AML-193 (cell line): ENCODE measurements at places on chromosomes 16 and 17.

GRCh38 chr17:21213638-21214014 is 335 bp downstream of the TMEM11 start:
- DNase-seq, result no peak

DNA sequence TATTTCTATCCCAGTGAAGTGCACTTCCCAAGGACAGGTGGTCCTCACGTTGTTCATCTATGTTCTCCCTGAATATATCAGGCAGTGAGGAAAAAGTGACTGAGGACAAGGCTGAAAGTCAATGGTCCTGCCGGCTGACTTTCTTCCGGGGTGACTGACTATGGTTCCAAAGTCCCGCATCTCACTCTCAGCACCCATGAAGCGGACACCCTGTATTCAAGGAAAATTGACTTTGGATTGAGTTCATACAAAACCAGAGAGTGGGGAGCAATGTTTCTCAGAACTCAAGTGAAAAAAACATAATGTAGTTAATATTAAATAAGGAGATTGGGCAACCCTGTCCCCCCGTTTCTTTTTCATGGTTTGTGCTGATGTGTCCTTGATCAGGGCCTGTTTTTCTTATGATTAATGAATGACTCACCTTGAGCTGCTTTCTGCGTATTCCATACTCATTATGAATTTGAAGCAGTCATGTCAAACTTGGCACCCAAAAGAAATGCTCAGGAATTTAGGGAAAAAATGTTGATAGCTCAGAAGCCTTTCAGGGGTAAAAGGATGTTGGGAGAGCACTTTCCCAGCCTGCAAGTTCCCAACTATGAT is 184.0 kb downstream of the CYLD start:
- no peak for DNase-seq

GRCh38 chr17:6643451-6644125 is 2.7 kb downstream of the TXNDC17 start:
- DNase-seq, result no peak

- no peak for DNase-seq
Observed at GRCh38 chr16:80459331-80459777, 81.4 kb upstream of the DYNLRB2 start.

DNA sequence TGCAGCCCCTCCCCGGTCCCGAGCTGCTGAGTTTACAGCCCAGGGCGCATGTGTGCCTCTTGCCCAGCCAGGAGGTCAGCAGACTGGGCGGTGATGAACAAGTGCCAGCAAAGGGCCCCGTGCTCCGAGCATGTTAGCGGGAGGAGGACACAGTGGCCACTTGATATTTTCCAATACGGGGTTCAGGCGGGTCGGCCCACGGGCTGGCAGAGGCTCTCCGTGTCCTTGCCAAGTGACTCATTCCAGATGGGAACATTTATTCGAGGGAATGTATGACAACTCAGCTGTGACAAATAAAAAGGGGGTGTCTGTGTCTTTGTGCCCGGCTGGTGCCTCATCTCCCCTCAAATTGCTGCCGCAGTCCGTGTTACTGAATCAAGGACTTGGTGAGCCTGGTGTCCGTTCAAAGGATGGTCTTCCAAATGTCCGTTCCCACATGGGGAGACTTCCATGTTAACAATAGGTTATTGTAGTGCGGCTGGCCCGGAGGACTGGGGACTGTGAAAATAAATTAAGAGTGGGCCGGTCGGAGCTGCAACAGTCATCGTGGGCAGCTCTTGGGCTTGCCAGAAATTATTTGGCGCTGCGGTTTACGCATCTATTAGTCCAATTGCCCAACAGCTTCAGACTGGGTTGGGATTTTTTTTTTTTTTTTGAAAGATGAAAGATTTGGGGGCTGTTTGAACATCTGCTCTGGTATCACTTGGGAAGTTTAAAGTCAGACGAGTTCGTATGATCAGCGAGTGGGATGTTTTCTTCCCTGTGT is 174.0 kb upstream of the CIBAR2 start:
- DNase-seq, result no peak

DNA sequence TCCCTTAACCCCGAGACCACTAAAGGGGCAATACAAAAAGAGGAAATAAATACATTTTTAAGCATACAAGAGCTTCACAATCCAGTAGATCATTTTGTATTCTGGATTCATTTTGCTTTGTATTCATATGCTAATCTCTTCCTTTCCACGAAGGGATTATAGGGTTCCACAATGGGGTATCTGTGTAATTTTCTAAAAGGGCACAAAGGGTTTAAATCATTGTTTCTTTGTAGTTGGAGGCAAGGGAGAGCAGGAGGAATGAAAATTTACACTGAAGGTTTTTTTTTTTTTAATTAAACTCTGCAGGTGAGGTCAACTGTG is 592 bp upstream of the NUFIP2 start:
- no peak for DNase-seq

- no peak for DNase-seq
Observed at GRCh38 chr17:30035369-30035768, 81.2 kb upstream of the NSRP1 start.

- peak; percentile 96 for DNase-seq
Observed at GRCh38 chr17:28902819-28903545, at the start of gene DHRS13. DHRS13 (minus strand) TSS chr17:28903079; CDS start chr17:28902944, 135 bp downstream.

DNA sequence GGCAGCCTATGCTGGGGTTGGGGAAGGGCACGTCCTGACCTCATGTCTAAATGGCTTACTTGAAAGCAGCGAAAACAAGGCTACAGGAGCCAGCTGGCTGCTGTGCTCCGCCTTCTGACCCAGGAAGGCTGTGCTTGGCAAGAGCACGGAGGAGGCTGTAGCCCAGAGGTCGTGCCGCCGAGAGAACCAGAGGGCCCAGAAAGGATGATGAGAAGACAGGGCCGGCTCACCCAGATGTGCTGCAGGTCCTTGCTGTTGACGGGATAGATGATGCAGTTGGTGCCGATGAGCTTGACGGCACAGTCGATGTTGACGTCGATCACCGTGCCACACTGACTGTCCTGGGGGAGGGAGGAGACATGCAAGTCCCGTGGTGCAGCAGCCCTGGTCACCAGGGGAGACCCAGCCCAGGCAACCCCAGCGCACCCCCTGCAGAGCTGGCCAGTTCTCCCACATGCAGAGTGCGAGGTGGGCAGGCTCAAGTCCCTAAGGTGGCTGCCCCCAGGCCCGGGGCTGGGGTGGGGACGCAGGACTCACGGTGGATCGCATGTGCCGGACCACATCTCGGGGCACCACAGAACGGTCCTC is 20.7 kb downstream of the SPHK1 start:
- DNase-seq, result no peak

GRCh38 chr17:40937384-40937819 is at the start of gene KRT23:
KRT23 (minus strand) TSS chr17:40937646; CDS start chr17:40936603, 1,043 bp downstream.
- DNase-seq, result no peak

- peak; percentile 5 for DNase-seq
Observed at GRCh38 chr17:3963237-3964201, 718 bp downstream of the ATP2A3 start.

DNA sequence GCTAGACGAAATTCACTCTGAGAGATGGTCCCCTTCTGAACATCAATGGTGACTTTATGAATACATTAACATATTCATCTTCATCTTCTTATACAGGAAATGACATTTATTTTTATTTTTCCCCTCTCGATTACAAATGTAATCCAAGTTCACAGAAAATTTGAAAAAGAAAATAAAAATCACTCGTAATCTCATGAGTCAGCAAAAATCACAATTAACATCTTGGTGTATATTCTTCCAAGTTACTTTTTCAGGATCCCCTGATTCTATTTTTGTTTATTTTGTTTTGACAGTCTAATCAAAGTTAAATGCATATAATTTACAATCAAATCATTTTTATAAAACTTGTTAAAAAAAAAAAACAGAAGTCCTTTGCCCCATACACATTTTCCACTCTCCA is 27.6 kb downstream of the C16orf87 start:
- no peak for DNase-seq

GRCh38 chr16:4680673-4681470 is 12.5 kb upstream of the NUDT16L1 start:
- no peak for DNase-seq

DNA sequence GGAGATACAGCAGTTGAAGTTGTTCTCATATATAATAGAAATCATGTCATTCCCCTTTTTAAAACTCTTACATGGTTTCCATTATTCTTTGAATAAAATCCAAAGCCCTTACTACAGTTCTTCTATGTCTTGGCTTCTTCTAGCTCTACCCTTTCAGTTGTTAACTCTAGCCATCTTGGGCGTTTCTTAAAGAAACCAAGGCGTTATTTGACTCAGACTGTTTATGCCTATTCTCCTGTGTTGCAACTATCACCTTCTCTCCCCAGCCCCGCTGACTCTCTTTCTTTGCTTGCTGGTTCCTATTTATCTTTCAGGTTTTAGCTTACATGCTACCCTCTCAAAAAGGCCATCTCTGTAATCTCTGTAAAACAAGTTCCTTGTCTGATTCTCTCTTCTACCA is 32.7 kb downstream of the NFATC3 start:
- no peak for DNase-seq

GRCh38 chr17:71024172-71024571 is 854.8 kb downstream of the KCNJ2 start:
- no peak for DNase-seq

DNA sequence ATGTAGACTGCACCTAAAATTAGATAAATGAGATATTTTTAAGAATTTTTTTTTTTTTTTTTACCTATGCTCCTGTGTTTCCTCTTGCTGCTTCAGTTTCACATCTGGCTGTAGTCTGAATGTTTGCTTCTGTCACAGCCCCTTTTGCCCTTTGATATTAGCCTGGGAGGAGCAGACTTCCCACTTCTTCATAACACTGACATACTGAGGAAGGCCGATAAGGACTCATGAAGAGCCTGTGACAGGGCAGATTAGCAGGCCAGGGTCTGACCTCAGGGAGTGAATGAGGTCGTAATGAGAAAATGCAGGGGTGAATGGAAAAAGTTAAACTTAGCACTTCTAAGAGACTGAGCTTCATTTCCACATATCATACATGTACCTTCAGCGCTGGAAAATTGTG is at the start of gene SLFN14:
SLFN14 (minus strand) TSS at position 117 of the 400 bp plus-strand sequence. CDS start 2,757 bp downstream, outside the sequence.
- no peak for DNase-seq

- DNase-seq, result no peak
Observed at GRCh38 chr17:3772764-3773163, 28.2 kb downstream of the ITGAE start.

GRCh38 chr17:75601057-75601987 is 13.7 kb downstream of the MYO15B start:
- peak; percentile 56 for DNase-seq

DNA sequence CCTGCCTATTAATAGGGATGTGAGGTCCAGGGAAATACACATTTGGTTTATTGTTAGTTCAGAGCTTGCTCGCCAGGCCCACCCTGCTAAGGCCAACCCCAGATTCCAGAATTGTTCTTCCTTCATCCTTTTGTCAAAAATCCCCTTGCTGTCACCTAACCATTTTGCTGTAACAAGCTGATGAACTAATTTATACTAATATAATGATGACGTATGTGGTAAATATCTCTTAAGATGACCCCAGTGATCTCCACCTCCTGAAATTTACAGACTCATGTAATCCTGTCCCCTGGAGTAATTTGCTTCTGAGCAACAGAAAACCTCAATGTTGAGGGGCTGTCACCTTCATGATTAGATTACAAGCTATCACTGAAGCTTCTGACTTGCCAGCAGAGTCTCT is 236.3 kb upstream of the N4BP1 start:
- DNase-seq, result no peak

DNA sequence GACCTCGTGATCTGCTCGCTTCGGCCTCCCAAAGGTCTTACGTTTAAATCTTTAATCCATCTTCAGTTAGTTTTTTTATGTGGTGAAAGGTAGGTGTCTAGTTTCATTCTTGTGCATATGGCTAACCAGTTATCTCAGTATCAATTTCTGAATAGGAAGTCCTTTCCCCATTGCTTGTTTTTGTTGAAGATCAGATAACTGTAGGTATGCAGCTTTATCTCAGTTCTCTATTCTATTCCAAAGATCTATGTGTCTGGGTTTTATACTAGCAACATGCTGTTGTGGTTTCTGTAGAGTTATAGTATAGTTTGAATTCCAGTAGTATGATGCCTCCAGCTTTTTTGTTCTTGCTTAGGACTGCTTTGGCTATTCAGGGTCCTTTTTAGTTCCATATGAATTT is 65.2 kb downstream of the TNFRSF13B start:
- no peak for DNase-seq

DNA sequence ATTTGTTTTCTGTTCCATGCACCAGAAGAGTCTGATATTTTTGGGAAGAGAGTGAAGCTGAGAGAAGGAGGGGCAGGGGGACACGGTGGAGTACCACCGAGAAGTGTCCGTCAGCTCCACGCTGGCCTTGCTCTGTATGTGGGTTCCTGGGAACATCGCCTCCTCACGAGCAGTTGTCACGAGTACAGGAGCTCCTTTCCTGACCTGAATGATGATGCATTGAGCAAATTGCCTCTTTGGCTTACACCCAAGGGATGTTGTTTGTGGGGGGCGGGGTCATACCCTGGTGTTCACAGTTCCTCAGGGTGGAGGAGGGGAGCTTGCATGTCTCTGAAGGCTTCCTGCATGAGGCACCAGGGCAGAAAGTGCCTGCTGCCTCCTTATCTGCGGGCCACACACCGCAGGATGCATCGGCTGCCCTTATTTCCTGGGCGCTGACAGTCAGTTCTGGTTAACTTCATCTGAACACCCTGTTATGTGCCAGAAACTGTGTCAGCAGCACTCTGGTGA is 36.2 kb downstream of the RGS9 start:
- DNase-seq, result no peak

GRCh38 chr17:48748718-48749566 is 20.4 kb upstream of the HOXB13 start:
- no peak for DNase-seq

DNA sequence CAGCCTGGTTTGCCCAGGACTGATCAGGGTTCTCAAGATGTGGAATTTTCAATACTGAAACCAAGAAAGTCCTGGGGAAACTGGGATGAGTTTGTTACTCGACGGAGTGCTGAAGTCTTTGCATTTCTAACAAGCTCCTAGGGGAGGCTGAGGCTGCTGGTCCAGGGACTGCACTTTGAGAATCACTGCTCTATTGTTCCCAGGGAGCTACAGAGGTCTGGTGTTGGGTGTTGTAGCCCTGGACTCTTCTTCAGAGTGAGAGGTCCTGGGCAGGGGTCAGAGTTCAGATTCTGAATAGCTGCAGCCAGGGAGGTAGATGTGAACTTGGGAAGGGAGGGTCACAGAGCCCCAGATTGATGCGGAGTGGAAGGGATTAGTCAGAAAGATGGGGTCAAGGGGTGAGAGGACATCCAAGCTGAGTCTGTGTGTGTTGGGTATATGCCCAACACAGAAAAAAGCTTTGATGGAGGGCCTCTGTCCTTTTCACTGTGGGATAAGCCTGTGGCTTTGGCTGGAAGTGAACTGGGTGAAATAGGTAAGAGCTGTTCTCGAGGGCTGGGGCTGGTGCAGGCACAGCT is 14.1 kb downstream of the TMEM238L start:
- no peak for DNase-seq

- no peak for DNase-seq
Observed at GRCh38 chr16:57500578-57501111, 14.4 kb upstream of the DOK4 start.

GRCh38 chr17:29145289-29146073 is 34.7 kb downstream of the MYO18A start:
- peak; percentile 95 for DNase-seq

- no peak for DNase-seq
Observed at GRCh38 chr17:7176841-7177190, 2.4 kb downstream of the ASGR1 start.

GRCh38 chr17:75624021-75624420 is 9.2 kb upstream of the SMIM5 start:
- no peak for DNase-seq
